ENCODE measurements at places on chromosomes 7 and 10.

GRCh38 chr7:107836237-107837144, 33.5 kb upstream of the SLC26A3 start:
- no peak for DNase-seq

DNA sequence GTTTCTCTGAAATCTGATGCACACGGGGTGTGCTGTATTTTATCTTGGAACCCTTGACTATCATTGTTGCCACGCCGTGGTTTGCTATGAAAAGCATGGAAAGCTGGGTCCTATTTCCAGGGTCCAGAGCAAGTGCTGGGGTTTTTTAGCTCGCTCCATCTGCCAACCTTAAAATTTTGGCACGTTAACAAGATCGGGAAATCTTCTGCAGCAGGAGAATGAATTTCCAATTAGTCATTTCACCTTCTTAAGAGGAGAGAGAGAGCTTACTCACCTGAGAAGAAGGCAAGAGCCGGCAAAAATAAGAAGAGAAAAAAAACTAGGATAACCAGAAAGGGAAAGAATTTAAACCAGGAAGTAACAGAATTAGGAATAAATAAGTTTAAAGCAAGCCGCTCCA, 223.6 kb upstream of the CELF2 start:
- DNase-seq: no peak

DNA sequence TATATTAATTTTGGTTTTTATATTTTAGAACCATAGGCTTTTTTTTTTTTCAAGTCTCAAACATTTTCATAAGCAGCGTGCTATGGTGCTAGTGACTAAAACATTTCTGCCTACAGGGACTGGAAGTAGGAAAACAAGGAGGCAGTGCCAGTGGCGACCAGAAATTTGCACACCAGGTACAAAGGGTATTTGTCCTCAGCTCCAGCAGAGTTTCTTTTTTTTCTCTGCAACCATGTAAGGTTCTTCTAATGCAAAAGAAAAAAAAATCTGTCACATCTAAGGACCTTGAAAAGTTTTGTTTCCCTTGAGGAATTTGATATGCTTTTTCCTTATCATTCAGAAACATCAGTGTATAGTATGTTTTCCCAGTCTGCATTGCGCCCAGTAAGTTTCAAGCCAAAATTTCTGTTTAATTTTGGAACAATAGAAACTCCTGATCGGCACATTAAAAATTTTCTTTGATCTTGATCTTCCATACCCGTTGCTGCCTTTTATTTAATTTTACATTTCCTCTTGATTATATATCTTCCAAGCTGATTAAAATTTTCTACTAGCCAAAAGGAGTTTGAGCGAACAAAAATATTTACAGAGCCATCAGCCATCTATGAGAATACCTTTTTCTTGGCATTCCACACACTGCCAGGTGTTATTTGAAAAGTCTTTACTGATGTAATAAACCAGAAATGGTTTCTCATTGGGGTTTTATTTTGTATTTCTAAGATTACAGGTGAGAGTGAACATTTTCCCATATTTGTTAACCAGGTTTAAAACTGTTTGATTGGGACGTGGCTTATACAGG, 956 bp upstream of the KLHDC10 start:
- DNase-seq: no peak

DNA sequence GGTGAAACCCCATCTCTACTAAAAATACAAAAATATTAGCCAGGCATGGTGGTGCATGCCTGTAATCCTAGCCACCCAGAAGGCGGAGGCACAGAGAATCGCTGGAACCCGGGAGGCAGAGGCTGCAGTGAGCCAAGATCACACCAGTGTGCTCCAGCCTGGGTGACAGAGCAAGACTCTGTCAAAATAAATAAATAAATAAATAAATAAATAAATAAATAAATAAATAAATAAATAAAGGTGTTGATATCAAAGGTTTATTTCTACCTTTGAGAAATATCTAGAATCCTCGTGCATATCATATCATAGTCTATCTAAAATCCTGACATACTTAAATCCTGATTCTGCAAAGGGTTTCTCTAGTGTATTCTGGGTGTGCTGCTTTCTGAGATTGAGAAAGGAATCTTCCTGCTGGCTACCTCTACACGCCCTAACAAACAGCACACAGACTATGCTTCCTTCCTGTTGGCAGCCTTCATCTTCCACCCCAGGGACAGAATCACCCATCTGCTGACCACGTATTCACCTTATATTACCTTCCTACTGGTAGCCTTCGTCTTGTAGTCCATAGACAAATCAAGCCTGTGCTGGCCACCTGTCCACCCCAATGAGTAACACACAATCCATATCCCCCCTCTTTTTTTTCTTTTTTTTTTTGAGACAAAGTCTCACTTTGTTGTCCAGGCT, 8.7 kb downstream of the ABLIM1 start:
- no peak for DNase-seq

GRCh38 chr10:131533846-131534526, 222.5 kb upstream of the TCERG1L start:
- no peak for DNase-seq
